Jurkat, Clone E6-1 (cell line): ENCODE measurements at places on chromosomes 12 and 14.

DNA sequence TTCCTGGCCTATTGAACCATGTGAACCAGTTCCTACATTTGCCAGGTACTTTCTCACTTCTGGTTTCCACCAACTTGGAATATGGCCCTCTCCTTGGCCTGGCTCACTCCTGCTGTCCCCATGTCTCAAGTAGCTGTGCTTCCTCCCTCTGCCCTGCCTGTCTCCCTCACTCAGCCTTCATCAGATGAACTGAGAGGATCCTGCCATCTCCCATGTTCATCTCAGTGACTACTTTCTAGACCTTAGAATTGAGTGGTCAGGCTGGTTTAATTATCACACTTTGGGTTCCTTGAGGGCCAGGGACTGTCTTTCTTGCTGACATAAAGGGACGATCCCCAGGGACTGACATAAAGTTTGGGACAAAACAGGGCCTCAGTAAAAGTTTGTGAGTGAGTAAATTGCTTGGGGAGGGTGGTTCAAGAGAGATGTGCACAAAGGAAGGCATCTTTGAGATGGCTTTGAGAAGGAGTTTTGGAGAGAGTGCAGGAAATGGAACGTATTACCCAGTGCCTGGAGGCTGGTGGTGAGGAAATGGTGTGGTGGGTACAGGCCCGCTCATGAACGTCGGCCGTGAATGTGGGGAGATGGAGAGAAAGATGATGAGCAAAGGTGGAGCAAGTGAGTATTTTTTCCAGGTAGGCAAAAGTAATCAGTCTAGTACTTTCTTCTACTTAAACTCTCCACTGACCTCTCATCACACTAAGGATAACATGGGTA is 20.8 kb downstream of the DYRK2 start:
- DNase-seq = no peak

- peak; percentile 30 for DNase-seq
These were observed 114.3 kb downstream of the KSR2 start for GRCh38 chr12:117854339-117855012.

DNA sequence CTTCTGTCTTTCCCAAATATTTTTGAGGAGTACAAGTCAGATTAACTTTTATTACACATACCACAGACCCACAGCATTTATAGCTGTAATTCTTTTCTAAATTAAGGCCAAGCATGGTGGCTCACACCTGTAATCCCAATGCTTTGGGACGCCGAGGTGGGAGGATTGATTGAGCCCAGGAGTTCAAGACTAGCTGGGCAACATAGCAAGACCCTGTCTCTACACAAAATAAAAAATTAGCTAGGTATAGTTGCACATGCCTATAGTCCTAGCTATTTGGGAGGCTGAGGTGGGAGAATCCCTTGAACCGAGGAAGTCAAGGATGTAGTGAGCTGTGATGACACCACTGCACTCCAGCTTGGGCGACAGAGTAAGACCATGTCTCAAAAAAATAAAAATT is 7.0 kb downstream of the DUSP16 start:
- DNase-seq = no peak

- peak; percentile 32 for DNase-seq
These were observed 33.3 kb upstream of the CCDC198 start for GRCh38 chr14:57526942-57527341.

DNA sequence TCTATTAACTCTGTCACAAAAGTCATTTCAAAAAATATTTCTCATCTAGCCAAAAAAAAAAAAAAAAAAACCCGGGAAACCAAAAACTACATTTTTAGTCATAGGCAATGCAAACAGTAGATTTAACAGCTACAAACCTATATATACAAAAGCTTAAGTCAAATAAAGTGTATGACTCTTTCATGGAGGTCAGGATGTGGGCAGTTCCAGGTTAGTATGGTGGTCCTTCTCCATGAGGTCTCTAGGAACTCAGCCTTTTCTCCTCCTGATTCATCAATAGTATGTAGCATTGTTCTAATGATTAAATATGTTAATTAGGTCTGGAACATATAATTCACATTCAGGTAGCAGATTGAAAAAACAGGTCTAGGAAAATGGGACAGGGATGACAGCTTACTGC is 586.5 kb downstream of the SLC16A7 start:
- DNase-seq = no peak

- DNase-seq = no peak
These were observed 202.1 kb downstream of the ADAMTS20 start for GRCh38 chr12:43349863-43350262.
